Renal pelvis (tissue), 12 donors: ENCODE measurements at places on chromosomes 5 and 9. TPM values are rescaled to one million over a fixed set of nuclear protein-coding genes. Genes with fewer than 3 reads are reported as not detected.

DNA sequence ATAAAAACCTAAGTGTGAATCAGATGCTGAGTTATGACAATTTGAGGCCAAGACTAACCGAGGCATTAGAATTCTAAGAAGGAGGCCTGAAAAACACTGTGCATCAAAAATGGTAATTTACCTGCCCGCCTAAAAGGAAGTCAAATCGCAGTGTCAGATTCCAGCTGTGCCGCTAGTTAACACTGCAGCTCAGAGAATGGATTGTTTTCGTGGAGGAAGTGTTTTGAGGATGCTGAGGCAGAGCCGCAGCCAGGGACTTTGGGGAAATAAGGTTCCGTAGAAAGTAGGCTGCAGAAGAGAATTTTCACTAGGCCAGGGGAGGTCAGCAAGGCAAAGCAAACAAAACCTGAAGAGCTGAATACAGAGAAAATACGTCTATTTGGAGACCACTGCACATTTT is 226.4 kb upstream of the ISL1 start:
- DNase-seq, result no peak

GRCh38 chr5:157915638-157916037 is 56.7 kb upstream of the CLINT1 start:
- DNase-seq, result no peak

GRCh38 chr5:109485030-109485429 is 75.3 kb upstream of the PJA2 start:
- DNase-seq, result peak; percentile 46

The FOXD4L4 gene
- polyA plus RNA-seq, result 0.07 TPM

- no peak for DNase-seq
Observed at GRCh38 chr9:124480621-124480981, 26.6 kb downstream of the NR5A1 start.

The CCDC112 gene
- polyA plus RNA-seq, result 19.8 TPM

The SAXO1 gene
- polyA plus RNA-seq, result 0.18 TPM

GRCh38 chr5:14146725-14147124 is 3.6 kb downstream of the TRIO start:
- no peak for DNase-seq

DNA sequence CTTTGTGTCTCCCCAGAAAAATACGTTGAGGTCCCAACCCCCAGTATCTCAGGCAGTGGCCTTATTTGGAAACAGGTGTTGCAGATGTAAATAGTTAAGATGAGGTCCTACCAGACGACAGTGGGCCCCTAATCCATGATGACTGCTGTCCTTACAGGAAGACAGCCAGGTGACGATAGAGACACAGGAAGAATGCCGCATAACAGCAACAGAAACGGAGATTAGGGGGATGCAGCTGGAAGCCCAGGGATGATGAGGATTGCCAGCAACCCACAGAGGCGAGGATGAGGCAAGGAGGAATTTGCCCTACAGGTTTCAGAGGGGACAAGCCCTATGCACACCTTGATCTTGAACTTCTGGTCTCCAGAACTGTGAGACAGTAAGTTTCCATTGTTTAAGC is 46.5 kb downstream of the ROPN1L start:
- no peak for DNase-seq

DNA sequence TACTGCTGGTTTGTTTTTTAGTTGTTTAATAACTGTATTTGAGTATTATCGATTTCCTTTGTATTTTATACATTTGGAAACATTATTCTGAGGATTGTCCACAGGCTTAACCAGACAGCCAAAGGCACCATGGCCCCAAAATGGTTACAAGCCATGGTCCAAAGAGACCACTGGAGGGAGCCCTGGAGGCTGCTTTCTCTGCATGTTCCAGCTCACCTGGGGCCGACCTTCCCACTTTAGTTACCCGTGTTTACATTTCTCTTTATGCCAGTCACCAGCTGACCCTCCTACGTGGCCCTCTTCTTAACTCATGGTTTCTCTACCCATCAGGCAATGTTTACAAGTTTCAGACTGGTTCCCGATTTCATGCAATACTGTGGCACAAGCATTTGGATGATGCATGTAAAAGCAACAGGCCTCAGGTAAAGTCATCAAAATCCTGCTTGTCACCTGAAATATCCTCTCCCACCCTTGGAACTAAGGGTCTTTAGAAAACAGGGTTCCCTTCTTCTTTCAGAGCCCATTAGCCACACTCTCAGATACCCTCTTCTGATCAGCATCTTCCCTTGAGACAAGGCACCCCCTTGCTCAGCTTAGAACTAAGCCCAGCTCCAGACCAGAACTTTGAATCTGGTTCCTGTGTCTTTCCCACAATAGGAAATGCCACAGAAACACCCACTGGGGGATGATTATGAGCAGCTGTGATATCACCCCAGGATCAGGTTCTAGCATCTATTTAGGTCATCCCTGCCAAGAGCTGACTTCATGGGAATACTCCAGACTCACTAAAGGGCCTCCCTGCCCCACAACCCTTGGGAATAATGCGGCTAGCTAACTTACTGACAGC is 49.9 kb upstream of the GARNL3 start:
- peak; percentile 68 for DNase-seq

The BTNL3 gene
- 0.09 TPM for polyA plus RNA-seq

DNA sequence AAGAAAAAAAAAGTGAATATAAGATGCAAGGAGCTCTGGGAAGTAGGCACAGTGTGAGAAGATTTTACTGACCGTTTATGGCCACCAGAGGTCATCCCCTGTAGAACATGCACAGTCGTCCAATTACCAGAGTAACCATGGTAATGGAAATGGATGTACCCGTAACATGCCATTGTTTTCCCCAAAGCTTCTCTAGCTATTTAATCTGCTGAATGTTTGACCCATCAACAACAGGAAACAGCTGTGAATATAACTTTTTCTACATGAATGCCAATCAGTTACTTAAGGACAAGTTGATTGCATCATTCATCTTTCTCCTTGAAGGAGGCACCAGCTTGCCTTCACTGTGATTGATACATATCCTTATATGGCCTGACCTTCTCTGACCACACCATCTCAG is 1967.0 kb upstream of the CDH9 start:
- no peak for DNase-seq

GRCh38 chr9:108039012-108039411 is 549.4 kb upstream of the KLF4 start:
- no peak for DNase-seq

The SHB gene
- polyA plus RNA-seq, result 17.4 TPM

The JMY gene
- 23.1 TPM for polyA plus RNA-seq

DNA sequence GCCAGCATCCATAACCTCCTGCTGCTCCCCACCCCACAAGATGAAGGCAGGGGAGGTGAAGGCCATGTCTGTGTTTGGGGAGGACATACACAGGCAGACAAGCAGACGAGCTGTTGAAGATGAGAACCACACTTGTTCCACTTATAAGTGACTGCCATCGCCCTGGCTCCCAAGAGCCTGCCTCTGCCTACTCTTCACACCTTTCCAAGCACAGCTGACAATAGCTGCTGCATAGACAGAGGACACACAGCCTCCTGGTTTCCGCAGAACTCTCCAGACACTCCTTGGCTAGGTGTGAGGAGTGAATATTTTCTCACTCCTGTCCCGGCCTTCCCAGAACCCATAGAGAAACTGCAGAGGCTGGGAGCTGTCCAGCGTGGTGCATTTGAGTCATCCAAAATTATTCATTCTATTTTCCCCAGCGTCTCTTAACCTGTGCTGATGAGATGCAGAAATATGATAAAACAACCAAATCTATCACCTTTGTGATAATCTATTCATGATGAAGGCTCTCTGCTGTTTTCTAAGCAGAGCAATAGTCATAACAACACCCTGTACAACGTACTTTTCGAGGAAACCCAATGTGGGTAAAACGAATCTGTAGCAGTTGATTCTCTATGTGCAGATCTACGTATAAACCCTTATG is 24.7 kb downstream of the KLF9 start:
- DNase-seq, result no peak

The FAM151B gene
- polyA plus RNA-seq, result 1.4 TPM

- peak; percentile 33 for DNase-seq
Observed at GRCh38 chr9:35350827-35351549, 138.9 kb upstream of the RUSC2 start.

DNA sequence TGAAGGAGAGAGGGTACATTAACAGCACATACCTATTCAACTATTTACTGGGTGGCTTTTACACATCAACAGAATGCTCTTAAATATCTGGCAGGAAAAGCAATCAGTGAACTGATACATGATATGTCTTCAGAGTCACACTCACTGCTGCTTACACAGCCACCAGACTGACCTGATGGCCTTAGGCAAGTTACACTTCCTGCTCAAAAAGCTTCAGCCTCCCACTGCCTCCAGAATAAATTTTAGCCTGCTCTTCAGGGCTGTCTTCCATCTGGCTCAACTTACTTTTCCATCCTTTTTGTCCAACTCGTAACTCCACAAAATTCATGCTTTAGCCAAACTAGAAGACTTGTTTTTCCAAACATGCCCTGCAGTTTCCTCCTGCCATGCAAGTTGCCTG is 10.7 kb downstream of the LOX start:
- DNase-seq, result peak; percentile 56

- no peak for DNase-seq
Observed at GRCh38 chr5:29935371-29935770, 1258.1 kb upstream of the CDH6 start.

The FABP6 gene
- not detected for polyA plus RNA-seq

DNA sequence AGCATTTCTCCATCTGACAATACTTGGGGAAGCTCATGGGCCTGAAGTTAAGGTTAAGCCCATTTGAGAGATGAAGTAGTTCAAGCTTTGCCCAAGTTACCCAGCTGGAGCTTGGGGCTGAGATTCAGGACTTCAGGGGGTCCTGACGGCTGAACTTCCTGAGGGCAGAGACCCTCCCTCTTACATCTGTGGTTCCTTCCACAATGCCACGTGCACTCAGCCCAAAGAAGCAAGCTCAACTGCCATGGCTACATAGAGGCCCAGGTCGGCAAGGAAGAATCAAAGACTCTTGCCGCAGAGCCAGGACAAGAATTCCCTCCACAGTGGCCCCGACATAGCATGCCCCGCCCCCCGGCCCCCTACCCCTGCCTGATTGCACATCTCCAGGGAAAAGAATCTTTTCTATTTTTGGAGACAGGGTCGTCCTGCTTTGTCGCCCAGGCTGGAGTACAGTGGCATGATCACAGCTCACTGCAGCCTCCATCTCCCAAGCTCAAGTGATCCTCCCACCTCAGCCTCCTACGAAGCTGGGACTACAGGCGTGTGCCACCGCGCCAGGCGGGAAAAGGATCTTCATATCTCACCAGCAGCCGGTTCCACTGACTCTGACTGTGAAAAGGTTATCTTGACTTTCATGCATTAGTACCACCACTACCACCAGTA is 9.2 kb downstream of the PHF19 start:
- DNase-seq, result no peak

DNA sequence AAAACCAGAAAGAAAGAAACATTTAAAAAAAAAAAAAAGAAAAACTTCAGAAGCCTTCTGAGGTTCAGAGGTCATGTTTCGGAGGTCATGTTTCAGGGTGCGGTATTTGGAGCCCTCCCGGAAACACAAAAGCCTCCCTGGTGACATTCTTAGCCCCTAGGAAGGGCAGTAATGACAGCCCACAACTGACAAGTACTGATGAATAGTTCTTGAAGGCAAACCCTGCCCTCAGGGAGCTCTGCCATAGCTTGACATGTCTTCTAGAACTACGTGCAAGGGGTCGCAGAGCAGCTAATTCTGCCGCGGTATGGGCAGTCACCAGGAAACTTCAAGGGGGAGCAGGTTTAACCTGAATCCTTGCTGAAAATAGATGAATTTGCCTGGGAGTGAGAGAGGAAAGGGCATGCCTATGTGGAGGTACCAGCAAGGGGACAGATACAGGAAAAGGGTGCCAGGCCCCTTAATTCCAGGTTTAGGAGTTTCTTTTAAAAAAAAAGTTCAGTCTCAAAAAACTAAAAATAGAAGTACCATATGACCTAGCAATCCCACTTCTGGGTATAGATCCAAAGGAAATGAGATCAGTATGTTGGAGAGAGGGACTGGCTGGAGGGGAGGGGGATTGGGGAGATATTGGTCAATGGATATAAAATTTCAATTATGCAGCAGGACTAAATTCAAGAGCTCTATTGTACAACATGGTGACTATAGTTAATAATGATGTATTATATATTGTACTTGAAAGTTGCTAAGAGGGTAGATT is 98.4 kb downstream of the C9orf152 start:
- no peak for DNase-seq

DNA sequence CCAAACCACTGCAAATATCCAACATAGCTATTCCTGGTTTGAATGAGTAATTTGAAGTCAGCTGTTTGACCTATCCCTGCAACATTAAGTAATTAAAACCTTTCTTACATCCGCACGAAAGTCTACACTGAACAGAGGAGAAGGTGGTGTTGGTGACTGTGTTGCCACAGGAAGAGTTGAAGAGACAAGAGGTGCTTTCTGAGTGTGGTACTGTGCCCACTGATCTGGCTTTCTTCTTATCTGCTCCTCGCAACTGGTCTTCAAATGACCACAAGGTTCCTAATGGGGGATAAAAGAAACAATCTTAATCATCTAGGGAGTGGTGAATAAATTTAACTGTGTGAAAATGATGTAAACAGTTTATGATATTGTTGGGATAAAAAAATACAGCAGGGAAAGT is 29.4 kb upstream of the PDCL start:
- no peak for DNase-seq

GRCh38 chr5:540906-541538 is 16.8 kb upstream of the SLC9A3 start:
- no peak for DNase-seq

The PPP1R2B gene
- polyA plus RNA-seq, result not detected

GRCh38 chr9:16637911-16638310 is 232.6 kb downstream of the BNC2 start:
- DNase-seq, result no peak

DNA sequence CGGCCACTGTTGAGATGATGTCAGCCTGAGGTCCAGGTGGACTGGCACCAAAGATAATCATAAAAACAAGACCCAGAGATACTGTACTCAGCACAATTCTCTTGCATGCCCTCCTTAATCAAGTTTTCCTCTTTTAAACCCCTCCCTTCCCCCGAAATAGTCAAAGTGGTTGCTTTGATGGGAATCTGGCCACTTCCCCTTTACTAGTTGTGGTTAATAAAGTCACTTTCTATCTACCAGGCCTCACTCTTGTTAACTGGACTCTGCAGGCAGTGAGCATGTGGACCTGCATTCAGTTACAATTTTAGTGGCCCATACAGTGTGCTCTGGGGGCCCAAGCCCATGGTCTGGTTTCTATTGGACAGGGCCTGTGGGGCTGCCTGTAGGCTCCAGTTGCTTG is 17.5 kb downstream of the FBP2 start:
- no peak for DNase-seq

- DNase-seq, result no peak
Observed at GRCh38 chr9:18067548-18068120, 406.3 kb upstream of the ADAMTSL1 start.

DNA sequence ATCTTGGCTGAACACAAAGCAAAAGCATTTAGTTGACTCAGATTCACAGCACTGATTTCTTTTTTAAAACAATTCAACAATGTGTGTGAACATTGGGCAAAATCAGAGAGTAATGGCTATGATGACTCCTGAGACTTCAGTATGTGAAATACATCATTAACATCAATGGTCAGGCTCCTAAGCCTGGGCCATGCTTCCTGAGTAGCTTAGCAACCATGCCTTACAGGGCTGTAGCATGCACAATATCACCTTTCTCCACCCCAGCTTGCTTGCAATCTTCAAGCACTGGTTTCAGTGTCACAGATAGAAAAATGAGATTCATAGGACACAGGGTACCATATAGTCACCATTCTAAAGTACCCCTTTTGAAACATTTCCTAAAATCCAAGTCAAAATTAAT is 41.3 kb downstream of the MACROH2A1 start:
- DNase-seq, result no peak

The IRX4 gene
- polyA plus RNA-seq, result 0.65 TPM

- DNase-seq, result no peak
Observed at GRCh38 chr9:5445886-5446285, 4.5 kb upstream of the CD274 start.

GRCh38 chr5:138179277-138179857 is 455 bp downstream of the KIF20A start:
- no peak for DNase-seq
